Effector memory CD4-positive, alpha-beta T cell (primary cell): ENCODE measurements at places on chromosomes 4 and X.

GRCh38 chr4:89269121-89269666 lies 38.4 kb downstream of the GPRIN3 start:
- DNase-seq: no peak

GRCh38 chr4:183506389-183506735 lies 1.5 kb downstream of the ING2 start:
- no peak for DNase-seq

- no peak for DNase-seq
Measured at GRCh38 chr4:153409412-153409811, 56.7 kb upstream of the TMEM131L start.

DNA sequence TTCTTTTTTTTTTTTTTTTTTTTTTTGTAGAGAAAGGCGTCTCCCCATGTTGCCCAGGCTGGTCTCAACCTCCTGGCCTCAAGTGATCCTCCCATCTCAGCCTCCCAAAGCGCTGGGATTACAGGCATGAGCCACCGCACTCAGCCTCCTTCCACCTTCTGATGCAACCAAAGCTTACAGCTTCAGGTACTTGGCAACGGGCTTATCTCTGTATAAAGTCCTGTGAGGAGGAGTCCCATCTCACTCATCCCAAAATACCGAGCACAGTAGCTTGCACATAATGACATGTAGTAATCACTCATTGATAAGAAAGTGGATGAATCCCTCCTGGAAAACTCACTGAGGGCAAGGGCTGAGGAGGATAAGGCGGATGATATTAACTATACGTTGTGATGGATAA lies 19.1 kb downstream of the IRF2 start:
- DNase-seq: no peak

DNA sequence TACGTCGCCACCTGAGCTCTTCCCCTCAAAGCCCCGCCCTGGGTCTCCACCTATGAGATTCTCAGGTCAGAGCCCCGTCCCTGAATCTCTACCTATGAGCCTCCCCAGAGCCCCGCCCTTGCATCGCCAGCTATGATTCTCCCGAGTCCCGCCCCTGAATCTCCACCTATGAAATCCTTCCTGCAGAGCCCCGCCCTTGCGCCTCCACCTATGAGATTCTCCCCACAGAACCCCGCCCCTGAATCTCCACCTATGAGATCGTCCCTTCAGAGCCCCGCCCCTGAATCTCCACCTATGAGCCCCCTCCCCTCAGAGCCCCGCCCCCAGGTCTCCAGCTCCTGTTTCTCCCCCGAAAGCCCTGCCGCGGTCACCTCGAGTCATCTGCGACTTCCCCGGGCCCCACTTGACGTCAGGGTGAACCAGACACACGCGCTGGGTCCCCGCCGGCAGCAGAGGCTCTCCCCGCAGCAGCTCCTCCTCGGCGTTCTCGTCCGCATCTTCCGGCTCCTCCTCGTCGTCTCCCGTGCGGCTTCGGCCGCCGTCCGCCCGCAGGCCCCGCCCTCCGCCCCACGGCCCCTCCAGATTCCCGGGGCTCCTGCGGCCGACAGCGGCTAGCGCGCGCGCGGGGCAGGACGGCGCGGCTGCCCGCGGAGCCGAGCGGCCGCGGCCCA lies 393 bp downstream of the GTPBP6 start:
- peak; percentile 98 for DNase-seq
